Activated naive CD4-positive, alpha-beta T cell treated with Interleukin-2 at 50 U/mL for 16 hours (primary cell): ENCODE measurements at places on chromosomes 7 and 10.

GRCh38 chr10:92753865-92754264 is 64.1 kb downstream of the HHEX start:
- DNase-seq = no peak

DNA sequence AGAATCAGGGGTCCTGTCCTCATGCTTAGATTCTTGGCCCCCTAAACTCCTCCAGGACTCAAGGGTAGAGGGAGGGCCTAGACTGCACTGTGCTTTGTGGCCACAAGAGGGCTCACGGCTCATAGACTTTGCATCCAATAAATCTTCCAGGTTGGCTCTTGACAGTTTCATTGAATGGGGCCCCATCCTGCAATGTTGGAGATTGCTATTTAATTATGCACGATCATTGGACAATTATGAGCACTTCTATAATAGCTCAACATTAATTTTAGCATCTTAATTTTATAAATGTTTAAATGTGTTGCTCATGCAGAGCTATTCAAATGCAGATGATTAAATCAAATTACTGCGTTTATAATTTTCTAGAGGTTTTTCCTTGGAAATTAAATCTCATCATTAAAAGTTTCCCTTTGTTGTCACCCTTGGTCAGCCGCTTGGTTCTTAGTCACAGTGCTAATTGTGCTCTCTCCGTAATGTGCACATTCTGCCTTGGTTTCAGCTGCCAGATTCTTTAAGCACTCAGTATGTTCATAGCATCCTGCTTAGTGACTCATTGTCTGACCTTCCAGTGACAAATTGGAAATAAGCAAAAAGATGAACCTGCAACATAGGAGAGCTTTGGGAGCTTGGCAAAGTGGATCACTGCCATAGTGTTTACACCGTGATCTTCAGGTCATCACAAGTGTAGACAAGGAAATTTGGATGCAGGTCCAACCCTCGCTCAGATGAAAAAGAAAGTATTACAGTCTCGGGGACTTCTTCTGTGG is 33.4 kb upstream of the PLPP4 start:
- DNase-seq = no peak

DNA sequence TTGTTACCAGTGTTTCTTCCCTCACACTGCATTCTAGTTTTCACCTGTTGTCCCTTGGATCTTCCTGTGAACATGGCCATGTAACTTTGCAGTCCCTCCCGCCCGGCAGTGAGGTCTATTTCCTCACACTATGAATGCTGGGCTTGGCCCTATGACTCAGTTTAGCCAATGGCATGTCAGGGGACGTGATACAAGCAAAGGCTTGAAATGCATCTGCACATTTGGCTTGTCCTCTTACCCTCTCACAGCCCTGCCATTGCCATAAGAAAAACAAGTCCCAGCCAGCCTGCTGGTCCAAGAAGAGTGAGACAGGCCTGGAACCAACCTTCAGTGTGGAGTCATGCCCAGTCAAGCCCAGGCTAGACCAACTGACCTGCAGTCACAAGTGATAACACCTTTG is 17.1 kb upstream of the EZH2 start:
- no peak for DNase-seq

DNA sequence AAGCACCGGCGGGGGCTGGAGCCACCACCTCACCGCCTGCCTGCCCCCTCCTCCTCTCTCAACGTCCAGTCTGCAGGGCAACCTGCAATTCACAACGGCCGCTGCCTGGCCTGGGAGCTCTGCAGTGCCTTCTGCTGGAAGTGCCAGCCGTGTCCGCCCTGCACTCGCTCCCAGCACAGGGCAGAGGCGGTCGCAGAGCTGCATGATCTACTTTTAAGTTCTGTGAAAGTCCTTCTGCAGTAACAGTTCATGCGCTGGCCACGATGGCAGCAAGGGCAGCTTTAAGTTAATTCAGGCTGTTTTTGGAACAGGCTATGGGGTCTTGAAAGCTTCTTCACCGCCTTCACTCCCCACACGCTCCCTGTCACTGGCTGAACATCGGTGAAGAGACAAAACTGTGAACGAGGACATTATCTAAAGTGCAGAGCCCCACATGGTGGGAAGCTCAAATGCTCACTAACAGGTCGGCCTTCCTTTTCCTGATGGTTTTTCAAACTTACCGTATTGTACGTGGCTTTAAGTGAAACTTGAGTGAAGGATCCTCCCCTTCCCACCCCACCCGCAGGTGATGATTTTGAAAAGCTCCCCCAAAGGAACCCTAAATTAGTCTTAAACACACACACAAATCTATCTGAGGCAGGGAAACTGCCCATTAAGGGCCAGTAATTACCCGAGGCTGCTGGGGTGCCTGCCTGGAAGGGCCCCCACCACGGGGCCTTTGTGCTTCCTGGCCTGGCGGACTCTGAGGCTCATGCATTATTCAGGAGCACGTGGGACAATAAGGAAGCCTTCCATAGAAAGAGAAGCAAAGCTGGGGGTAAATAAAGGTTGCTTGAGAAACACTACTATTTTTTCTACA is 504.3 kb downstream of the DNAJB6 start:
- no peak for DNase-seq

DNA sequence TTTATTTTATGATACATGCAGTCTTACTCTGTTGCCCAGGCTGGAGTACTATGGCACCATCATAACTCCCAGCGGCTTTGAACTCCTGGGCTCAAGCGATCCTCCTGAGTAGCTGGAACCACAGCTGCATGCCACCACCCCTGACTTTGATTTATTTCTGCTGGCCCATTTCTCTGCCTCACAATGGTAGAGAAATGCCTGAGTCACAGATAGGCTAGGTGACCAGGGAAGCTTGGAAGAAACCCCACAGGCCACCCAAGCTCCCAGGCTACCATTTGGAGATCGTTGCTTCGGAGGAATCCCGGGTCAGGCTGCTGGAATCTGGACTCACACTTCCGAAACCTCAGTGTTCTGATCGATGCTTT is 17.4 kb upstream of the BAIAP2L1 start:
- DNase-seq = no peak

- DNase-seq = no peak
These were observed 20.1 kb downstream of the PPP1R17 start for GRCh38 chr7:31707089-31707488.

GRCh38 chr7:158783595-158783994 is 45.7 kb downstream of the ESYT2 start:
- DNase-seq = no peak

DNA sequence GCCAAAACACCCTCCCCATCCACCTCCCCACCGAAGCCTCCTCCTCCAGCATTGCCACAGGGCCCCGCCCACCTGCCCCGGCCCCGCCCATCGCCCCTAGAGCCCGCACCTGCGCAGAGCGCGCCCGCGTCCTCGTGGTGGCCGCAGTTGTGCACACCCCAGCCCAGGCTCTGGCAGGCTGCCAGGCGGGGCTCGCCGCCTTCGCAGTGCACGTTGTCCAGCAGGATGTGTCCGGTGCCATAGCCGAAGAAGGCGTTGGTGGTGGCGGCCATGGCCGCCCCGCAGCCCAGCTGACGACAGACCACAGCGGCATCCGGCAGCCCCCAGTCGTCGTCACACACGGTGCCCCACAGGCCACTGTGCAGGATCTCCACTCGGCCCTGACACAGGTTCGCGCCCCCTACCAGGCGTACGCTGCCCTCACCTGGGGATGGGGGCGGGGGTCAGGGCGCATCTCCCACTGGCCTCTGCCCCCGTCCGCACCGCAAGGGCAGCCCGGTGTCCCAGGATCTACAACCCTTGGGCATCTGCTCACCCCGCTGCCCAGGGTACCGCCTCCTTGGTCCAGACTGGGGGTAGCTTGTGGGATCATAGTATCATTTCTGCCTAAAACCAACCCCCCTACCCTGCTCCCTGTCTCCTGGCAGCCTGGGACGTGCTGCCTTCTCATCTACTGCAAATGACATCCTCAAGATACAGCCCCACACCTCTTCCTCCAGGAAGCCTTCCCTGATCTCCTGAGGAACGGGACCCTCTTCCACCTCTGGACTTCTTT is 11.9 kb downstream of the SSC4D start:
- peak; percentile 80 for DNase-seq

DNA sequence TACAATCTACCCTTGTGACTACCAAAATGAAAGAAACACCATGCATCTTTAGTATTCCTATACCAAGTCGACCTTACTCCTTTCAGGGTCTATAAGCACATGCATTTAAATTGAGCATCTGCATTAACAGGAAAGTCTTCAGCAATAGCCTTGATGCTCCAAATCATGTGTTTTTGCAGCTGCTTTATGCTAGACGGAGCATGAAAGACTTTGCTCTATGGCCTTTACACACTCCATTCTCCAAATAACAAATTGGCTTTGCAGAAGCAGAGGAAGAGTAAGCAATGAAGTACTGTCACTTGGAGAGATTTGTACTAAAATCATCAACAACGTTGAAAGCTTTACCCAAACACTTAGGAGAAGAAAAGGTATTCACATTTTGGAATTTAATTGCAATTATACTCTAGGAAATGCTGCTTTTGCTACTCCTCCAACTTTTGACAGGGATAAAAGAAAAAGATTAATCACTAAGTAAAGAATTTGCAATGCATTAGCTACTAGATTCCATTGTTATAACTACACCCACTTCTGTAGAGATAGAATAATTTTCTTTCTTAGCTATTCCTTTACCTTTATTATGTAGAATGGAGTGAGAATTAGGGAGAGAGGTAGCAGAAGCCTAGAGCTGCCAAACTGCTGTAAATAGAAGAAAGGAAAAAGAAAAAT is 131.8 kb downstream of the SEMA3E start:
- no peak for DNase-seq

DNA sequence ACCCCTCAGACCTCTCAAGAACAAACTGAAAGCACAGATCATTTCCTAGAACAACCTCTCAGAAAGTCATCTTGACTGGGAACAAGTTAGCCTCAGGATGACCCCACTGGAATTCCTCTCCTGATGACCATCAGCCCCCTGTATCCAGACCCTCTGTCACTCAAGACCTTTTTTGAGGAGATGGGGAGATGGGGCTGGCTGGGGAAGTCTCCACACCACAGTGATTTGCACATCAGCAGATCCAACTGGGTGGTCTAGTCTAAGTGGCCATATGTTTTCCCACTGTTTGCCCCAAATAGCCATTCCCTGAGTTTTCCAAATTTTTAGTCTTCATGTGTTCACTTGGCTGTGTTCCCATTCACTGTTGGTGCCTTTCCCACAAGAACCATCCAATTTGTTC is 452.4 kb upstream of the NPVF start:
- DNase-seq = no peak

- DNase-seq = no peak
These were observed 104.2 kb upstream of the MKI67 start for GRCh38 chr10:128230401-128230800.

- peak; percentile 61 for DNase-seq
These were observed 3.8 kb downstream of the CDK6 start for GRCh38 chr7:92832534-92833023.

DNA sequence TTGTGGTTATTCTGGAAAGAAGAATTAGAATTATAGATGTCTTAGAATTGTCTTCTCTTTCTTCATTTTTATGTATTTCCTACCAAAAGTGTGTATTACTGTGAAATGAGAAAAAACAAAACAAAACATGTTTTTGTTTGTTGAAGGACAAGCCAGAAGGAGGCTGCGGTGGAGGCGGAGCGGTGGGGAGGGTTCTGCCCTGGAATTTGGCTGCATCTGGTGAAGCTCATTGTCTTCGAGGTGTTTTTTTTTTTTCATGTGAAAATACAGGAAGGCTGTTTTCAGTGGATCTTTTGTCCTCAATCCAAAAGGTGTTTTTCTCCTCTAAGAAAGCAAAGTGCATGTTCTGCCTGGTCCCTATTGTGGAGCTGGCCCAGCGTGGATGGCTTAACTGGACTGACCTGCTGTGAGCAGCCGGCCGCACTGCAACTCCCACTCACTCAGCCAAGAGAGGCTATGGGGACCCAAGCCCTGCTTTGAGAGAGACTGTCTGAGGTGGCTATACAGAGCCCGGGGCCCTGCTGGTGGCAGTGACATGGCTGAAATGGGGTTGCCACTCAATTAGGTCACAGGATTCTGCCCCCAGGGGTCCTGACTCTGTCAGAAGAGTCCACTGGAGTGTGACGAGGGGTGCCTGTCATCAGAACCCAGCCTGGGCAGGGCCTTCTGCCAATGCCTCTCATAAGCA is 184.9 kb upstream of the MKI67 start:
- no peak for DNase-seq

GRCh38 chr7:50363327-50364060 is 59.0 kb downstream of the IKZF1 start:
- DNase-seq = no peak

DNA sequence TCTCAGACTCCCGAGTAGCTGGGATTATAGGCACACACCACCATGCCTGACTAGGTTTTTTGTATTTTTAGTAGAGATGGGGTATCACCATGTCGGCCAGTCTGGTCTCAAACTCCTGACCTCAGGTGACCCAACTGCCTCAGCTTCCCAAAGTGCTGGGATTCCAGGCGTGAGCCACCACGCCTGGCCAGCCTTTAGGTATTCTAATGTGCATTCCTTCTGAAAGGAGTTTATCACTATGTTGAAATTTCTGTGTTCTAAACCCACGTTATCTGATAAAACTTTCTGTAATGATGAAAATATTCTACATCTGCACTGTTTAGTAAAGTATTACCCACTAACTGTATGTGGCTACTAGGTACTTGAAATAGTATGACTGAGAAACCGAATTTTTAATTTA is 110.6 kb upstream of the IMMP2L start:
- no peak for DNase-seq

GRCh38 chr7:108623220-108623619 is 53.5 kb downstream of the DNAJB9 start:
- DNase-seq = no peak
